Activated CD4-positive, alpha-beta T cell treated with anti-CD3 and anti-CD28 coated beads for 24 hours (primary cell): ENCODE measurements at places on chromosomes 12 and 14.

DNA sequence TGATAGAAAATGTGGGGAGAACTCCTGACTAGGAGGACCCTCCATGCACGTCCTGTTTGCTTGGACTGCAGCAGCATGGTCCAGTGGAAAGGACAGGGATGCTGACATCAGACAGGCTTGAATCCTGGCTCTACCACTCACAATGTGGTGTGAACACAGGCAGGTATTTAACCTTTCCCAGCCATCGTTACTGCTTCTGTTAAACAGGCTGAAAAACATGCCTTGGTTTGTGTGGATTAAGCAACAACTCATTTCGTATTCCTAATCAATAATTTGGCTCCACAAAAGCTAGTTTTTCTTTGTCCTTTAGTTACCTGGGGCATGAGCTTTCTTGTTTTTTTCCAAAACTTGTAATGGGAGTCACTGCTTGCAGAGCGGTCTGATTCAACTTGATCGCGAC lies 41.0 kb downstream of the APPL2 start:
- no peak for DNase-seq

- DNase-seq = no peak
Observed at GRCh38 chr12:99111600-99111999, 466.5 kb downstream of the APAF1 start.

- no peak for DNase-seq
Observed at GRCh38 chr12:132275110-132275531, 54.3 kb downstream of the GALNT9 start.

- no peak for DNase-seq
Observed at GRCh38 chr12:92470608-92471021, 232.2 kb upstream of the PLEKHG7 start.
